ENCODE measurements at places on chromosomes 5 and 9.

DNA sequence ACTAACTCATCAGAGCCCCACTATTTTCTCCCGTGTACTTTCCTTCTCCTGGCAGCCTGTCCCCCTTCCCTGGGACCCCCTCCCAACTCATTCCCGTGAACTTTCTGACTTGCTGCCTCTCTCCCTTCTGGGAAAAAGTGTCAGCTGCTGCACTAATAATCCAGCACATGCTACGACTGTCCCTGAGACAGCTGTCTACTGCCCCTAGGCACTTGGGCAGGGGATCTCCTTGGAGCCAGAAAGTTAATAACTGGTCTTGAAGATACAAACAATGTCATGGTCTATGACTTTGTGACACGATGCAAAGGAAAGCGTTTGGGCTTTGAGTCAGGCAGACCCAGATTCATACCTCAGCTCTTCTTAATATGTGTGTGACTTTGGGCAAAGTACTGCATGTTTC is 10.1 kb upstream of the RNF183 start:
- no peak for DNase-seq

DNA sequence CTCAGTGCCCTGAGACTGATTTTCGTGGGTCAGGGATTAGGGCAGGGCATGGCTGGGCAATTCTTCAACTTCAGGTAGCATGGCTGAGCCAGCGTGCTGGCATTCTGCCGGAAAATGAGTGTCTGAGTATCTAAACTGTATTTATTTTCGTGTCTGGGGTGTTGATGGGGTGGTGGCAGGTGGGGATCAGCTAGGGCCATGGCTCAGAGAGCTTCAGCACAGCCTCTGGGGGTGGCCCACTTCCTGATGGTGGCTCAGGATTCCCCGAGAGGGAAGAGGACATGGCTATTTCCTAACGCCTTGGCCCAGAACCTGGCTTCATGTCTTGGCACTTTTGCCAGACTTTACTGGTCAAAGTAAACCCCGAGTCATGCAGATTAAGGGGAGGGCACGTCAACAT is 260.5 kb downstream of the GADD45G start:
- no peak for DNase-seq

DNA sequence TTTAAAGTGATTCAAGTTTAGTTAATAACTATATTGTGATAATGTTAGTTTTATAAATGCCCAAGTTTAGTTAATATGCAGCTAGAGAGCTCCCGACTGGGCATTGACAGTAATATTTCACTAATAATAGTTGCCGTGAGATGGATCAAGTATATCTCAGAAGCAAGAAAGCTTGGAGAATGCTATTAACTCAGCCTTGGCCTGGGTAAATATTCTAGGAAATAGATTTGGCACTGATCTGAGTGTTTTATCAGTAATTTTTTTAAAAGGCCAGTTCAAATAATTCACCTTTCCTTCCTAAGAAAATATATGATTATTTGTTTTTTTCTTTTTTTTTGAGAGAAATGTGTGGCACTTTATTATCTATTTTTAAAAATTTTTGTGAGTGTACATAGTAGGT is 305.3 kb downstream of the CSNK1G3 start:
- no peak for DNase-seq

DNA sequence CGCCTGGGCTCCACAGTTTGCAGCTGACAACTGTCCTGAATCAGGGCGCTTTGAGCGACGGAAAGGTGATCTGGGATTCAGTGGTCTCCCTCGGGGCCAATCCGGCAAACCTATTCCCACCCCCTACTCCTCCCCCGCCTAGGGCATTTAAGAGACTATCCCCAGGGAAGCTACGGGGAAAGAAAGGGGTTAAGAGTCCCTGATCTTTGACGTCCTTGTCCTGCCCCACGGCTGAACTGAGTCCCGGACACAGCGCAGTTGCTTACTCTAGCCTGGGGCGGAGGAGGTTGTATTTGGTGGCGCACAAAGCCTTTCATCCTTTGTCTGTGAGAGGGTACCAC is 3.4 kb downstream of the RORB start:
- DNase-seq: no peak

DNA sequence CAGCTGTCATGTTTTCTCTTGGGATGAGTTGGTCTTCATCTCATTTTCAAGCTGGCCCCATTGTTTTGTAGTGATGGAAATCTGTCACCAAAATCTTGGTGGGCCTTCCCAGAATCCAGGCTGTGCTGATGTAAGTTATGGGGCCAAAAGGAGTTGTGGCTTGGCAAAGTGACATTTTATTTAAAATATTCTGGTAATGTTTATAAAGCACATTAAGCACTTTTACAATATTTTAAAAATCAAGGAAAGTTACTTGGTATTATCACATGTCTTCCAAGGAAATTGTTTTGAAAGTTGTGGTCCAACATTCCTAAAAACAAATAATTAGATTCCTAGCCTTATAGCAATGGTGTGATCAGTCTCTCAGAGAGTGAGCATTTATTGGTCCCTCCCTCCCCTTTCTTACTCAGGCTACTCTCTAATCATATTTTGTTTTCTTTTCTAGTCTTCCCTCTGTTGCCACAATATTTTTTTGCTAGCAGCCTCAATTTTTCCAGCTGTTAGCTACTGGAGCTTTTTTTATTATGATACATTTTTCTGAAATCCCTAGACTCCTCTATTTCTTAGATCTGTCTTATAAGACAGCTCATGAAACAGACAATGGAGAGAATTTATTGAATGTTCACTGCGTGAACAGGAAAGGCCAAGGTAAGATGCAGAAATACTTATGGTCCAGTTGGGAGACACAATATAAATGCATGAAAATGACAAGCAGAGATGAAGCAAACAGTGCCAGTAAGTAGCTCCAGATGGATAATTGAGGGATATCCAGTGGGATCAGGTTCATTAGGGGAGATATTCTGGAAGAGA is 408.1 kb upstream of the ZNF608 start:
- DNase-seq: no peak

DNA sequence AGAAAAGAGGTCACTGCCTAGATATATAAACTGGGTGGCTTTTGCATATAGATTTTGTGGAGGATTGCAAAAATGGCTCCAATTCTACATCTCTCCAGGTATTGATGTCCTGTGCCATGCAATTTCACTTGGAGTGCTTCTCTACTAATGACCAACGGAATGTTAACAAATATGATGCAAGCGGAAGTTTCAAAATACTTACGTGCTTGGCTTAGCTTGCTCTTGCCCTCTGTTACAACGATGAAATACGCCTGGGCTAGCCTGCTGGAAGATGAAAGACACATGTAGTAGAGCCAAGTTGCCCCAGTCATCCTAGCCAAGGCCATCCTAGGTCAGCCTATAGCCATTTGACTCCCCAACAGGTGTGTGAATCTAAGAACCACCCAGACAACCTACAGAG is 3.6 kb upstream of the POC5 start:
- no peak for DNase-seq

DNA sequence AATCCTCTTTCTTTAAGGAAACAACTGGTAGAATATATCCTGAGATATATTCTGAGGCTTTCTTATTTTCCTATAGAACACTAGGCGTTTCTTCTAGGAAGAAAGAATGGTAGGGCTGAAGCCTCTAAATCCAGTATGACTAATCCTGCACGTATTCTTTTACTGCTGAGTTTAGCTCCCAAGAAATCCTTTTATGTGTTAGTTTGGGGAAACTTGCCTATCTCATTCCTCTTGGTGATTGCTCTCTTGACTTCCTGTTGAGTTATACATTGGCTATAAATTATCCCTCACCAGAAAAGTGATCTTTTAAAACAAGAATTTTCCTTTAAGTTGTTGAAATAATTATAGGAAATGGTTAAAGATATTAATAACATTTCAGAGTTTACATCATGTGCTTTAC is 422.9 kb downstream of the TMEM161B start:
- no peak for DNase-seq

GRCh38 chr5:179371681-179372680 is 26.7 kb upstream of the ADAMTS2 start:
- no peak for DNase-seq

- no peak for DNase-seq
These were observed 62.5 kb downstream of the GIN1 start for GRCh38 chr5:103057208-103058130.

- DNase-seq: no peak
These were observed 67.0 kb downstream of the SGCD start for GRCh38 chr5:156393980-156394379.

- DNase-seq: no peak
These were observed 238.9 kb upstream of the NR4A3 start for GRCh38 chr9:99582814-99583213.

GRCh38 chr5:39352170-39352569 is 12.1 kb downstream of the C9 start:
- no peak for DNase-seq

DNA sequence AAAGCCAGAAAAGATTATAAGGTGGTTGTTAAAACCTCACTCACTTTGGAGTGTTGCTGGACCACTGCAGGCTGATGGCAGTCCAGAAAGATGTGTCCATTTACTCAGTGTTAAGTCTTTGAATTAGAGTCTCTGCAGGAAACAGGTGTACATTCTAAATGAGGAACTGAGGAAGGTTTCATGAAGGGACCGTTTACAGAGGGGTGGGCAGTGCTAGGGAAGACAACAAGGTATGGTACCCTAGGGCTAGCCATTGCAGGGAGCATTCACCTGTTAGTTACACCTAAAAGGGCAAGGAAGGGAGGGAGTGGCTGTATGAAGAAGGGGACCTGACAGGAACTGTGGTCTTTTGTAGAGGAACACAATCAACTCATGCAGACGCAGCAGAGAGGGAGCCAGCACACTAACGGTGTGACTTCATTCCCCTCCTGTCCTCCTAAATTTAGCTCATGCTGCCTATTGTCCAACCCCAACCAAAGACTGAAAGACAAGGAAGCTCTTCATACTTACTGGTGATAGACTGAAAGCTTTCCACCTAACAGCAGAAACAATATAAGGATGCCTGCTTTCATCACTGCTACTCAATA is 32.2 kb upstream of the PAX5 start:
- DNase-seq: no peak

- DNase-seq: no peak
These were observed 56.2 kb downstream of the PTCD2 start for GRCh38 chr5:72376381-72376780.

- no peak for DNase-seq
These were observed 3.3 kb upstream of the HAPLN1 start for GRCh38 chr5:83724001-83724400.

DNA sequence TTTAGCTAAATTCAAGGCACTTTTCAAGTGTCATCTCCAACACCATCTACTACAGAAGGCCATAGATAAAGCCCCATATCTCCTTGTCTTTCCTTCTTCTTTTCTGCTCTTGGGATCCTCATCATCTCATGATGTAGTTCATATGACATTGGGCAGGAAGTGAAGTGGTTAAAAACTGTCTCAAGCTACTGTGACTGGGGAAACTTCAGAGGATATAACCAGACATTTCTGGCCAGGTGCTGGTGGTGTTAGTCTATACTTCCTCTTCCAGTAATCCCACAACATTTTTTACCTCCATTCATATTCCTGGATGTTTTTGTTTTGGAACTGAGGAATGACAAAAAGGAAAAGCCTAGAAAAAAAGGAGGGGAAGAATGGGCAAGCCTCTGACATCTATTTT is 188.7 kb downstream of the LURAP1L start:
- no peak for DNase-seq

DNA sequence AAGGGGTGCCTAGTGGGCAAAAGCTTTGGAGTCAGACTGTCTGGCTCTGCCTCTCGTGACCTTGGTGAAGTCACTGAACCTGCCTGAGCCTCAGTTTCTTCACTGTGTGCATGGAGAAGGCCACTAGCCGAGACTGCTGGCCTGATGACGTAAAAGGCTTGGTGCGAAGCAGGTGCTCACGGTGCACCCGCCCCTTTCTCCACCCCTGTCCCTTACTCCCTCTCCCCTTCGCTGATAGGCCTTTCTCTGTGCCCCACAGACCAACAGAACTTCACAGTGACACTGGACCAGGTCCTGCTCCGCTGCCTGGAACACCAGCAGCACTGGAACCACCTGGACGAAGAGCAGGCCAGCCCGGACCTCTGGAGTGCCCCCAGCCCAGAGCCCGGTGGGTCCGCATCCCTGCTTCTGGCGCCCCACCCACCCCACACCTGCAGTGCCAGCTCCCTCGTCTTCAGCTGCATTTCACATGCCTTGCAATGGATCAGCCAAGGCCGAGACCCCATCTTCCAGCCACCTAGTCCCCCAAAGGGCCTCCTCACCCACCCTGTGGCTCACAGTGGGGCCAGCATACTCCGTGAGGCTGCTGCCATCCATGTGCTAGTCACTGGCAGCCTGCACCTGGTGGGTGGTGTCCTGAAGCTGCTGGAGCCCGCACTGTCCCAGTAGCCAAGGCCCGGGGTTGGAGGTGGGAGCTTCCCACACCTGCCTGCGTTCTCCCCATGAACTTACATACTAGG is 10.4 kb downstream of the FPGS start:
- no peak for DNase-seq

DNA sequence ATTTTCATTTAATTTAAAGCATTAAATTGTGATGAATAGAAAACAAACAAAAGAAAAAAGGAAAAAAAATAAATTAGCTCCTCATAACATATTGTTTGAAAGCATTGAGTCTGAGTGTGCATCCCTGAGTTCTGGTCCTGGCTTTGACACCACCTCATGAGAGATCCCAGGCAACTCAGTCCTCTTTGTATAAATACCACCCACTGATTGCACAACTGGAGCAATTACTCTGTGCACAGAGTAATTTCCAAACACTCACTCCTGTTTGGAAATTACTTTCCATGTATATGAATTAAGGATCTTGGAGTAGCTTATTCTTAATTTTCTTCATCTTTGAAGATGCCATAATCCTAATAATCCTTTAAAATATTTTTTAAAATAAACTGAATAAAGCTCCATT is 59.4 kb upstream of the C5orf46 start:
- no peak for DNase-seq

DNA sequence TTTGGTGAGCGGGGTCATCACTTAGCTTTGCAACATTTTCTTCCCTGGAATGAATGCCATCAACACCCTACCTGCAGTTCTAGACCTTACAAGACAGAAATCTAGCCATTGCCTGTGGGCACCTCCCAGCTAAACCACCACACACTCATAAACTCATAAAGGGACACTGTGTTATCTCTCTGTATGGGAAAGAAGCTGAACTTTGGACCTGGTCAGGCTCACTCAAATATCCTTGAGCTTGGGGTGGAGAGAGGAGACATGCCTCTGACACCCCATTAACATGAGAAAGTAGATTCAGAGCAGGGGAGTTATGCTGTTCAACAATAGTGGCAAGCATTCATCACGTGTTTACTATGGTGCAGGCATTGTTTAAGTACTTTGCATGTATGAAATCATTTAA is 205.6 kb downstream of the ZNF462 start:
- DNase-seq: no peak

- DNase-seq: no peak
These were observed 8.2 kb upstream of the RUFY1 start for GRCh38 chr5:179542170-179542569.
